Non-pigmented ciliary epithelial cell (primary cell): ENCODE measurements at places on chromosomes 12 and 14.
A peak's percentile ranks its signal among the peaks of the same experiment; 100 is the strongest.

DNA sequence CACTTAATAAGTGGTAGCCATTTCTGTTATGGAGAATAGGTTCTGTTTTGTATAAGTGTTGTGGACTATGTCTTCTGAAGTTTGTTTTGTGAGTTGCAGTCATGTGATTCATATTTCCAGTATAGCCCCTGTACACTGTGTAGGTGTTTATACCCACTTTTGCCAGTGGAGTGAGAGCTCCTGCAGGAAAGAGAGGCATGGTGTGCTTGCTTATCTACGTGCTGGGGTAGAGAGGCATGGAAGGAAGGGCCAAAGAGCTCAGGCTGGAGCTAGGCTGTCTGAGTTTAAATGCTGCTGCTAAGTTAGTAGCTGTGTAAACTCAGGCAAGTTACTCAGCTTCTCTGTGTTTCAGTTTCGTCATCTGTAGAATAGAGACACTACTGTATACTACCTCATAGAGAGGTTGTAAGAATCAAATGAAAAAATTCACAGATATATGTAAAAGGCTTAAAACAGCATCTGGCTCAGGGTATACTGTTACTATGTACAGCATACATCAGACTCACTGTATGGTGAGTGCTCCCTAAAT lies 88.2 kb upstream of the SLC38A2 start:
- DNase-seq: no peak

GRCh38 chr14:52000696-52001095 lies 11.3 kb downstream of the RTRAF start:
- no peak for DNase-seq

DNA sequence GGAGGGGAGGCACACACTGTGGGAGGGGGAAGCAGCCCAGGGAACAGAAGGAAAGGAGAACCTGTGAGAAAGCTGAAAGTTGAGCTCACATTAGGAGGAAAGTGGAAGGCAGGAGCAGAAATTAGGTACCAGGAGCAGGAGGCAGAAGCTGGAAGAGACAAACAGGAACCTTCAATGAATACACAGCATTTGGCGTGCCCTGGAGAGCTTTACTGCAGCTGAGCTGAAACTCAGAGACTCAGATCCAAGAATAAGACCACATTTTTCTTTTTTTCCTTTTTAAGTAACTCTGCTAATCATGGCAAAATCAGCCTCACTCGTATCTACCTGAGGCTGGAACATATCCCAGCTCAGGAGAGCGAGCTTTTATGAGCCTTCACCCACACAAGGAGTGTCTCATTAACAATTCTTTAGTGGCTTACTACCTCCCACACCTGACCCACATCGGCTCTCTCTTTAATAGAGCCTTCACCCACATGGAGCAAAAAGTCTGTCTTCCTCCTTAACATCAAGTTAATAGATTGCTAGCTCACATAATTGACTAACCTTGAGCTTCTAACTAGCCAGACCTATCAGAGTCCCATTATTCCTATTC lies 18.2 kb upstream of the CERS5 start:
- no peak for DNase-seq

- DNase-seq: no peak
Measured at GRCh38 chr14:67166450-67166853, 22.8 kb upstream of the GARIN2 start.

- DNase-seq: no peak
Measured at GRCh38 chr12:3834774-3835173, 38.4 kb downstream of the PARP11 start.

GRCh38 chr12:116382686-116383530 lies 105.4 kb upstream of the MED13L start:
- peak; percentile 86 for DNase-seq

GRCh38 chr12:30985814-30986452 lies 59.4 kb downstream of the TSPAN11 start:
- no peak for DNase-seq

GRCh38 chr14:99940064-99940463 lies 125.2 kb upstream of the EVL start:
- no peak for DNase-seq

DNA sequence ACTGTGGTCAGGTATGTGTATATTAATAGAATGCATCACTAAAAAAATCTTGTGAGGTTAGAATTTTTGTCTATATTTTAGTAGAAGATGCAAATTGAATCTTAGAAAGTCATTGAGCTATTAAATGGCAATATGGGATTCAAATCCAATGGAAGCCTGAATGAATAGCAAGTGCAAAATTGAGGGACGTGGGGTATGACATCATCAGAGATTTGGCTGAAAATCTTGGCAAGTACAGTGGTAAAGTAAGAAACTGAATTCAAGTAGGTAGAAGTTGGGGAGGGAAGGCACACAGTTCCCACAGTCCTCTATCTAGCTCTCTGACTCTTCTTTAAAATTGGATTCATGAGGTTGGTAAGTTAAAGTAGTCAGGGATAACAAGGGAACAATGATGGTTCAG lies 97.4 kb upstream of the SSTR1 start:
- DNase-seq: no peak

- no peak for DNase-seq
Measured at GRCh38 chr12:22686193-22686592, 61.2 kb downstream of the ETNK1 start.

DNA sequence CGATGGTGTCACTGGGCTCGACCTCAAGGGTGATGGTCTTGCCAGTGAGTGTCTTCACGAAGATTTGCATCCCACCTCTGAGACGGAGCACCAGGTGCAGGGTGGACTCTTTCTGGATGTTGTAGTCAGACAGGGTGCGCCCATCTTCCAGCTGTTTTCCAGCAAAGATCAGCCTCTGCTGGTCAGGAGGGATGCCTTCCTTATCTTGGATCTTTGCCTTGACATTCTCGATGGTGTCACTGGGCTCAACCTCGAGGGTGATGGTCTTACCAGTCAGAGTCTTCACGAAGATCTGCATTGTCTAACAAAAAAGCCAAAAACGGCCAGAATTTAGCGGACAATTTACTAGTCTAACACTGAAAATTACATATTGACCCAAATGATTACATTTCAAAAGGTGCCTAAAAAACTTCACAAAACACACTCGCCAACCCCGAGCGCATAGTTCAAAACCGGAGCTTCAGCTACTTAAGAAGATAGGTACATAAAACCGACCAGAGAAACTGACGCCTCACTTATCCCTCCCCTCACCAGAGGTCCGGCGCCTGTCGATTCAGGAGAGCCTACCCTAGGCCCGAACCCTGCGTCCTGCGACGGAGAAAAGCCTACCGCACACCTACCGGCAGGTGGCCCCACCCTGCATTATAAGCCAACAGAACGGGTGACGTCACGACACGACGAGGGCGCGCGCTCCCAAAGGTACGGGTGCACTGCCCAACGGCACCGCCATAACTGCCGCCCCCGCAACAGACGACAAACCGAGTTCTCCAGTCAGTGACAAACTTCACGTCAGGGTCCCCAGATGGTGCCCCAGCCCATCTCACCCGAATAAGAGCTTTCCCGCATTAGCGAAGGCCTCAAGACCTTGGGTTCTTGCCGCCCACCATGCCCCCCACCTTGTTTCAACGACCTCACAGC lies 717 bp downstream of the UBC start:
- no peak for DNase-seq

DNA sequence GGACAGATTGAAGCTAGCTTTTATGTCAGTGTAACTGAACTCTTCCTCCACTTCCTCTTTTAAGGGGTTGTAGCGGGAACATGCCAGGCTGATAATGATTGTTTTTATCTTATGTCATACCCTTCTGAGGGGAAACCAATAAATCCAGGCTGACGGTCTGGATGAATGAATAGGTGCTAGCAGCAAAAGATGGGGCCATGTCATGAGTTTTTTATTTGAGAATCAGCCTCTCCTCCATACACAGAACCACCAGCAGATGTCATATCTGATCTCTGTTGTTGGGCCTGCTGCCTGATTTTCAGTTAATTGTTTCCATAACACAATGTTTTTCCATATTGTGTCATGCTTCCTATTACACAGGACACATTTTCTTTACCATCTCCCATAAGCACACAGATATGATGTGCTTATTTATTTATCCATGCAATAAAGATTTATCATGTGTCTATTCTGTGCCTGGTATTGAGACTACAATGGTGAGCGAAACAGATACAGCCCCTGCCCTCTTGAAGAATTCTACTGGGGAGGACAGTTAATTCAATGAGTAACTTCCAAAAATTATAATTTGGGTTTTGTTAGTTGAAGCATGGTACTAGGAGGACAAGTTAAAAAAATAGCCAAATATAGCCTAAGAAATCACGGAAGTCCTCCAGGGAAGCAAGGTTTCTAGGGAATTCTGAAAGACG lies 33.6 kb upstream of the CRY1 start:
- DNase-seq: no peak

- no peak for DNase-seq
Measured at GRCh38 chr14:83473416-83474235, 1940.0 kb upstream of the SEL1L start.

GRCh38 chr12:45762185-45763110 lies 32.9 kb downstream of the ARID2 start:
- peak; percentile 24 for DNase-seq

GRCh38 chr12:113766879-113767878 lies 198.9 kb downstream of the RBM19 start:
- DNase-seq: peak; percentile 63

GRCh38 chr14:60188115-60188514 lies 22.9 kb upstream of the DHRS7 start:
- DNase-seq: no peak

GRCh38 chr12:125418902-125419564 lies 353.8 kb downstream of the AACS start:
- DNase-seq: no peak

DNA sequence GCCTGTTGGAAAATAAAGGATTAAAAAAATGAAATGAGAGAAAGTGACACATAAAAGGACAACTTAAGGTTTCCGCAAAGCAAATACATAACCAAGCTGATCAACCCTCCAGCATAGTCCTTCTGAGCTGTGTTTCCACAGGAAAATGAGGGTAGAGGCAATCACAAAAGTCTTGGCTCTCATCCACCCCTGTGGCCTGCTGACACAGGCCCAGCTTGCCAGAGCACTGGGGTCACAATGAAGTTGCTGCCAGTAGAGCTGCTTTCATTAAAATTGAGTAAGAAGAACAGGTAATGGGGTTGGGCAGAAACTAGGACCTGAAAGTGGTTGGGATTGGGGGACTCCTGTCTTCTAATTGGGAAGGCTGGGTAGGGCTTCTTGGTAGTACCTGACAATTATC lies 65.9 kb downstream of the RERG start:
- DNase-seq: no peak

- no peak for DNase-seq
Measured at GRCh38 chr12:125512541-125513298, 447.5 kb downstream of the AACS start.

DNA sequence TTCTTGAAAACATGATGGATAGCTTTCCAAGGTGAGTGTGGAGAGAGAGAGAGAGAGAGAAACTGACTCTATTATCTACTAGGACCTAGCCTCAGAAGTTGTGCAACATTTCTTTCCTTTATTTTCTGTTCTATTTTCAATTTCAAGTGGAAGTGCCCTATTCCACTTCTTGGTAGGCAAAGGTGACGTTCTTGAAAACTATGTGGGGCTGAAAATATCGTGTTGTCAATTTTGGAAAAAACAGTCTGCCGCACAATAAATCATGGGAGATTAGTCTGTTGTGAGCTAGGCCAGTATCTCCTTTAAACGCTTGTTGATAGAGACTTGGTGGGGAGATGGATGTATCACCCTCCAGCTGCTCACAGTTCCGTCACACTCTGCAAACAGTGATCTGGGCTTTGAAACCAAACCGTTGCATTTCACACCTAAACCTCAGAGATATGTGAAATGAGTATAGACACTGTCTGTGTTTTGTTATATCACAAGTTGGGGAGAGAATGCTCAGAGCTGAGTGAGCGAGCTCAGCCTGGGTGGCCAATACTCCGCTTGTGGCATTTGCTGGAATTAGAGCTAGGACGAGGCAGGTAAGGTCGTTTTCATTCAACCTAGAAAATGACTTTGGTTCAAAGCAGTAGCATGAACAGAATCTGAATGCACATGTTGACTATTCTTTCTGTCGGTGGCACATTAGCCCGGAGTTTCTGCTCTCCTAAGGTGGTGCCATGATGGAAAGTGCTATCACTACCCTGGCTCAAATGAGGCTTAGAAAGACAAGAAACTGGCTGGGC lies 75.1 kb upstream of the ST8SIA1 start:
- DNase-seq: no peak

DNA sequence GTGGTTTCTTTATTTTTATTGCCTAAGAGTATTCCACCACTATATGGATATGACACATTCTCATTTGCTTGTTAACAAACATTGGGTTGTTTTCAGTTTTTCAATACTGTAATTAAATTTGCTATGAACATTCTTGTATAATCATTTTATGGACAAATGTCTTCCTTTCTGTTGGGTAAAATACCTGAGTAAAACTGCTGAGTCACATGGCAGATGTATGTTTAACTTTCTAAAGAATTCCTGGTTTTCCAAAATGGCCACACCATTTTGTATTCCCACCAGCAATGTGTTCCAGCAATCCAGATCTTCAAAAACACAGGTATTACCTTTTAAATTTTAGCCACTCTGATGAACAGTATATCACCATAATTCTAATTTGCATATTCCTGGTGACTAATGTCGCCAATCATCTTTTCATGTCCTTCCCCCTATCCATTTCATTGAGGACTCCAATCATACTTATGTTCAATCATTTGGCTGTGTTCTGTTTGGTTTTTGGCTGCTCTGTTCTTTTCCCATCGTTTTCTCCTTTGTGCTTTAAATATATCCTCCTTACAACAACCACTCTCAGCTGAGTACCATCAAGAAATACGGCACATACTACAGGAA lies 36.0 kb downstream of the CDK17 start:
- DNase-seq: no peak

DNA sequence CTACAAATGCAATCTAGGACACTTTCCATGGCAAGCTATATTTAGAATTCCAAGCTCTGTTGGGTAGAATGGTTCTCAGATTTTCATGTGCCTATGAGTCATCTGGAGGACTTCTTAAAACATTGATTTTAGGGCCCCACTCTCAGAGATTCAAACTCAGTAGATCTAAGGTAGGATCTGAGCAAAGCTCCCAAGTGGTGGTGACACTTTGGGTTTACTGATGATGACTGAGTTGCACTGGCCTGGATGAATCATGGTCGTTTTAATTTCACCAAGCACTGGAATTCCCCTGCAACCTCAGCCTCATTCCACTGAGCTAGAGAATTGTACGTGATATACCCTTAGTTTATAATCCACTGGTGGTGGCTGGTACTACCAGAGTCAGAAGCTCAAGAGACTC lies 86.5 kb downstream of the PPM1H start:
- peak; percentile 77 for DNase-seq

- peak; percentile 48 for DNase-seq
Measured at GRCh38 chr14:52455291-52456088, 96.8 kb downstream of the TXNDC16 start.

DNA sequence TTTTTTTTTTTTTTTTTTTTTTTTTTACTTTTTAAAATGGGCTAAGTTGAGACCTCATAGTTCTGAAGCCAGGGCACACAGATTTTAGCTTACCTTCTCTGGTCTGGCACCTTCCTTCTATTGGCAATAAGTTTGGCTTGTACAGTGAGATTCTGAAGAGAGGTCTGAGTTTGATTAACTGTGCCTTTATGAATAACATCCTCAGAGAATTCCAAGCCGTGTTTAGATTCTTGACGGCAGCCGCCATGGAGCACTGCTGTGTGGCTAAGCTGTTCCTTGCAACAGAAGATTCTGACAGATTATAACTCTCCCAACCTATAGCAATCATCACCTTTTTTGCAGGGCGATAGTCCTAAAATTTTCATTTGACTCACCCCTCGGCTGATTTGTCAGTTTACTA lies 354.9 kb upstream of the FAR2 start:
- no peak for DNase-seq
